ENCODE measurements at places on chromosomes 7 and 10.

DNA sequence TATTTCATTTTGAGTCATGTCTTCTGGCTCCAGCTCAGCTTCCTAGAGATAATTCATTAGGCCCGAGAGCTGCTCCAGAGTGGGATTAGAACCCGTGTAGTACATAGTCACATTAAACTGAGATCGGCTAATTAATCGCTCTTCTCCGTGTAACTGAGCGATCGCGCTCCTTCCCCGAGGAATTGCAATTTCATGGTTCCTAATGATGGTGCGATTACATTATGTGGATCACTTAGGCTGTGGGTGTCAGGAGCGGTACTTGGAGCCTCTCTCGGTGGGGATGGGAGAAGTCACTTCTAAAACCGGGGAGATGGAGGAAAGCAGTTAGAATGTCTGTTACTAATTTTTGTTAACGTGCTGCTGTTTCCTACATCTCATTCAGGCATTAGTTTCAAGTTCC, 123.0 kb upstream of the TCF7L2 start:
- DNase-seq = no peak

- DNase-seq = no peak
Measured at GRCh38 chr10:58424176-58424575, 39.0 kb downstream of the TFAM start.

- no peak for DNase-seq
Measured at GRCh38 chr10:95245425-95246055, 45.3 kb downstream of the PDLIM1 start.

DNA sequence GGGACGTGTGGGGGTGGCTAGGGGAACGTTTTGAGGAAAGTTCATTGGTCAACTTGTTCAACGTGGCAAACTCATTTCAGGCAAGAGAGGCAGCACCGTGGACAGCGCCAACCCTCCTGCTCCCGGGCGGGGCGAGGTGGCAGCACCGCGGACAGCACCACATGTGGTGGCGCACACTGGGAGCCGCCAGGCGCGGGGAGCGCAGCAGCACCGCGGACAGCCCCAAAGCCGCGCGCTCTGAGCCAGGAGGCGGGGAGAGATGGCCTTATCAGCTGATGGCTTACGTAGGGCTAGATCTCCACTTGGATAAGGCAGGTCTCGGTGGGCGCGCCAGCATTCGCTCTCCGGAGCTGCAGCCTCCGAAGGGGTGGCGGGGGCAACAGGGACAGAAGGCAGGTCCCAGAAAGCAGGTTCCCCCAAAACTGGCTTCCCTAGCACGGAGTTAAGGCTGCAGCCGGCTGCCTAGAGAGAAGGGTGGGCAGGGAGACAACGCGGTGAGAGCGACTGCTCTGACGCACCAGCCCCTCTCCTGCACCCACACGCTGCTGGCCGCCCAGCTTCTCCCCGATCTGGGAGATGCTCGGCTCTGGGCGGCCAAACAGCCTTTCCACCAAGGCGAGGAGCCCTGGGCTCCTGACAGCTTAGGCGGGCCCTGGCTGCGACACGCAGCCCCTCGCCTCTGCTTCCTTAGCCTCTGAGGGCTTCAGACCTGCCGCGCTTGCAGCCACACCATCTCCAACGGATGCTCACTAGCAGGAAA, at the start of gene HTR5A:
HTR5A (plus strand) TSS at position 333 of the 760 bp plus-strand sequence. CDS start 576 bp downstream, outside the sequence.
- peak; percentile 90 for DNase-seq

GRCh38 chr7:84194484-84195271, at the start of gene SEMA3A:
TSS of gene SEMA3A (minus strand) at chr7:84194789. CDS start at chr7:84194586, 203 bp downstream.
- DNase-seq = peak; percentile 28

DNA sequence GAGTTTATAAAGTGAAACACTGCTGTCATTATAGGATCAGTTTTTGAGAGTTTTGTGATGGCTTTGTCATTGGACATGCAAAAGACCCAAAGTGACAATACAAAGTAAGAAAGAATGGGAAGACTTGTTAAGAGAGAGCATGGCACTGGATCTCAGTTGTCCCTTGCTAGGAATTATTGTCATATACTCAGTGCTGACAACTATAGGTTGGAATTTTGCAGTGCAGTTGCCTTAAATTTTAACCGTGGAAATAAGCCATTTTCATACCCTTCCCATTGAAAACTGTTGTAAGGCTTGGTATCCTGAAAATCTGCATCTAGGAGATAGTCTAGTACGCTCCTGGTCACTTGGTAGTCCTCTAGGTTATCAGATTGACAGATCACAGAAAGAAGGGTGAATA, 1156.7 kb downstream of the GATA3 start:
- no peak for DNase-seq

GRCh38 chr10:31687663-31688482, 240.8 kb downstream of the ARHGAP12 start:
- DNase-seq = no peak

GRCh38 chr10:127802531-127803095, 65.6 kb downstream of the FOXI2 start:
- no peak for DNase-seq

GRCh38 chr10:19783721-19784120, 32.5 kb upstream of the PLXDC2 start:
- DNase-seq = no peak

DNA sequence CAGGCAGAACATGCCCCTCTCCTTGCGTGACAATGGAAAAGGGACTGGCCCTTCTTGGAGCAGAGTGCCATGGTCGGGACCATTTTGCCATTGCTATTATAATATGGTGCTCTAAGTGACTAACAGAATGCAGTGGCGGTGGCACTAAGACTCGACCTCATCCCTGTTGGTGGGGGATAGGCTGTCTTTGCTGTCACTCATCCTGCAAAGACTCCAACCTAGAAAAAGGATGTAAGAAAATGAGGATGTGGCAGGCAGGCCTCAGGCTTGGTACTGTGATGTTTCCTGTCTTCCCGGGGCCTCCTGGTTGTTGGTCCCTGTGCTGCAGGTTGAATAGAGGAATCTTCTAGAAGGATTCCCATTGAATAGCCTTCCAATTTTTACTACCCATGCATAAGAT, 18.6 kb downstream of the BLNK start:
- no peak for DNase-seq

- peak; percentile 37 for DNase-seq
Measured at GRCh38 chr7:153193144-153193595, 433.6 kb downstream of the ACTR3B start.

GRCh38 chr10:79328737-79329504, 18.3 kb upstream of the PPIF start:
- no peak for DNase-seq

DNA sequence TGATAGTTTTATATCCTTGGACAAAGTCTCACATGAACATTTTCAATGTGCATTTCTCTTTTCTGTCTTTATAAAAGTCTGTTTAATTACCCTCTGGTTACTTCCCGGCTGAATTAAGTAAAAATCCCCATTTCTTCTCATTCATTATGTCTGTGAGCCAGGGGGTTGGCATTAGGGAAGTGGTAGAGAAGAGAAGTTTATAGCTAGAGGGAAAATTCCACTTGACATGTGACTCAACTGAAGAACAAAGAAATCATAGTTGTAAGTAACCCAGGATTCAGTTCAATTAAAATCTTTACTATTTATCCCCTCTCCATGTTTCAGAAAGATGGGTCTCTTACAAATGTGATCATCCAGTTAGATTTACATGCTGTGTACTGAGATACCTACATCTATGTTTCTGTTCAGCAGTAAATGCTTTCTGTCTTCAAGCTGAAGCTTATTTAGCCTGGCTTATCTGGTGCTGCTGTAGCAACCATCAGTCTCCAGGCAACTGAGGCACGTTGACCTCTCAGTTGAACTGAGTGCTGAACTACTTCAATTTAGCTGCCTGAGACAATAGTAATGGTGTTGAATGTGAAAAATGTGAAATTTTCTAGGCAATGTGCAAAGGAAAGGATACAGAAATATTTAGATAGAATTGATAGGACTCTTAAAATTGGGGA, 181.6 kb downstream of the MLLT10 start:
- DNase-seq = no peak

DNA sequence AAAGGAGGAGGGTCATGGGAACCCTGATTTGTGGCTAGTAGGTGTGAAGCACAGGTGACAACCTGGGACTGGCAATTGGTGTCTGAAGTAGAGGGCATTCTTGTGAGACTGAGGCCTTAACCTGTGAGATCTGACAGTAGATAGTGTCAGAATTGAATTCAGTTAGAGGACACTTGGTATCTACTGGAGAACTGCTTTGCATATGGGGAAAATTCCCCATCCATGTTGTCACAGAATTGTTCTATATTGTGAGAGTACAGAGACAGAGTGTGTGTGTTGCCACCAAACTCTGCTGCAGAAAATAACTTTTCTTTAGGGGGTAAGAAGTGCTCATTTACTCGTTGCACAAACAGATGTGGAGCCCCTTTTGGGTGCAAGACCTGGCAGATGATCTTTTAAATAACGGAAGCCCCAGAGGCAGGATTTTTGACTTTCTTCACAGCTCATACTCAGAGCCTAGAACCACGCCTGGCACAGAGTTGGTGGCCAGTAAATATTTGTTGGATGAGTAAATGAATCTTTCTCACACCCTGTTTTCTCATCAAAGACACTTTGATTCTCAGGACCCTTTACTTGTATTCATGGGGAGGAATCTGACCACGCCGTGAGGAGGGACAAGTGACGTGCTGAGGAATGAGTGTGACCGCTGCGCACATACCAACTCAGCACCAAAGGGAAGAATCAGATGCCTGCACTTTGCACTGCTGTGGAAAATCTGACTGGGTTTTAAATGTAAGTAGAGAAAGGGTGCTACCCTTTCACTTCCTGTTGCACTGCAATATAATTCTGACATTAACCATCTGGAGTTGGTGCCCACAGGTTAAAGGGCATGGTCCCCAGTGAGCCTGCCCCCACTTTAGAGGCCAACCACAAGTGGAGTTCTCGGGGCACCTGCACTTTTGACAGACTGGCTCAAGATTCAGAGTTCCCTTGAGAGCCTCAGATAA, 39.2 kb upstream of the SDHAF3 start:
- no peak for DNase-seq

GRCh38 chr7:117816727-117817126, 56.5 kb downstream of the CTTNBP2 start:
- no peak for DNase-seq

GRCh38 chr7:99617192-99617781, 541 bp downstream of the ZSCAN25 start:
- DNase-seq = no peak

DNA sequence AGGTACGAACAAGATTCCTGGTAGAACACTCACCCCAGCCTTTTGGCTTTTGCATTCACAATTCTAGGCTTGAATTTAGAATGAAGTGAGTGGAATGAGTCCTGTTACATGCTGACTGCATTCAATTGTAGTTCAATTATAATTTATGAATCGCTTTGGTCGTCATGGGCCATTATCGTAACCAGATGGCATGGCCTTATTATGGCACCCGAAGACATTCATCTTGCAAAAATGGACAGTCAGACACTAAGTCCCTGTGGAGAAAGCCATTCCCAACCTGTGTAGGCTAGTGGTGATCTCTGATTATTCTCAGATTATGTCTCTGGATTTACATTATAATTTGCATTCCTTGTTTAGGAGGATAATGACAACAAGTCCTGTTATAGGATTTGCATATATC, 292.4 kb upstream of the NPSR1 start:
- DNase-seq = no peak

DNA sequence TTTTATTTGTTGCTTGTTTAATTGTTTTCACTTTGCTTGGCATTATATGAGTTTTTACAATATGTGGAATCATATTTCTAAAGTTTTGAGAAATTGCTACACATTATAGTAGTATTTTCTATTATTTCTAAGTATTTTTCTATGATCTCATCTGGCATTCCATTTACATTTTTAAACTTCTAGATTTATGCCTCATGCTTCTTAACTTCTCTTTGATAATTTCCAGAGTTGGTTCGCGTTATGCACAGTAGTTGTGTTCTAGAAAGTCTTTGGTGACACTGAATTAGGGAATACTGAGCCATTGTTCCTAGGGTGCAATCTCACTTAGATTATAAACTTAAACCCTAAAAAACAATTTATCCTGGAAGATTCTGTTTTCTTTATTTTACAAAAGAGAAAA, 129.2 kb downstream of the GNAI1 start:
- no peak for DNase-seq

GRCh38 chr7:81150951-81151361, 232.1 kb upstream of the SEMA3C start:
- no peak for DNase-seq

DNA sequence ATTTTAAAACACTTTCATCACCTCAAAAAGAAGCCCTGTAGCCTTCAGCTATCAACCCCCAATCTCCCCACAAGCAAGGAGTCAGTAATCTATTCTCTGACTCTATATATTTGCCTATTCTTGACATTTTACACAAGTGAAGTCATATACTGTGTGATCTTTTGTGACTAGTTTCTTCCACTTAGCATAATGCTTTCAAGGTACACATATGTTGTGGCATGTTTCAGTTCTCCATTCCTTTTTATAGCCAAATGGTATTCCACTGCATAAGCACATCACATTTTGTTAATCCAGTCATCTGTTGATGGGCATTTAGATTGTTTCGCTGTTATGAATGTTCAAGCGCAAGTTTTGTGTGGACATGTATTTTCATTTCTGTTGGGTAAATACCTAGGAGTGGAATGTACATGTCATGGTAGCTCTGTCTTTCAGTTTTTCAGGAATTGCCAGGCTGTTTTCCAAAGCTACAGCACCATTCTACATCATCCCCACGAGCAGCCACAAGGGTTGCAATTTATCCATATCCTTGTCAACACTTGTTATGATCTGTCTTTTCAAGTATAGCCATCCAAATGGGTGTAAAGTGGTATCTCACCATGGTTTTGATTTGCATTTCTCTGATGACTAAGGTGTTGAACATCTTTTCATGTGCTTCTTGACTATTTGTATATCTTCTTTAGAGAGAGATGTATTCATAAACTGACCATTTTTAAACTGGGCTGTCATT, 405.6 kb downstream of the KCNMA1 start:
- no peak for DNase-seq

DNA sequence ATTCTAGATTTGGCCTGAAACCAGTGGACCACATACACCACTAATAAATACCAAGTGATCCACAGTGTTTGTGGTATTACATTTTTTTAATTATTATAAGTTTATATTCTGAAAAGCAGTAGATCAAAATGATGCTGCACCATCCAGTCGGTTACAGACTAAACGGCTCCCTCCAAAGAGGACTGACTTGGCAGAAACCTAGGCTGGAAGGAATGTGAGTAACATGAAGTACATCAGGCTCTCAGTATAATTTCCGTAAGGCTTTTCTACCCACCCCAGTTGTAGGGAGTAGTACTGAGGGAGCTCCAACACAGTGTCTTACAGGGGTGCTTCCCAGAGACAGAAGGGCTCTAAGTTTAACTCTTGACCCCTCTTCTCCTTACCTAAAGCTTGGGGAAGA, 119.5 kb downstream of the TRRAP start:
- no peak for DNase-seq

- DNase-seq = no peak
Measured at GRCh38 chr7:51054231-51054630, 262.4 kb downstream of the COBL start.

DNA sequence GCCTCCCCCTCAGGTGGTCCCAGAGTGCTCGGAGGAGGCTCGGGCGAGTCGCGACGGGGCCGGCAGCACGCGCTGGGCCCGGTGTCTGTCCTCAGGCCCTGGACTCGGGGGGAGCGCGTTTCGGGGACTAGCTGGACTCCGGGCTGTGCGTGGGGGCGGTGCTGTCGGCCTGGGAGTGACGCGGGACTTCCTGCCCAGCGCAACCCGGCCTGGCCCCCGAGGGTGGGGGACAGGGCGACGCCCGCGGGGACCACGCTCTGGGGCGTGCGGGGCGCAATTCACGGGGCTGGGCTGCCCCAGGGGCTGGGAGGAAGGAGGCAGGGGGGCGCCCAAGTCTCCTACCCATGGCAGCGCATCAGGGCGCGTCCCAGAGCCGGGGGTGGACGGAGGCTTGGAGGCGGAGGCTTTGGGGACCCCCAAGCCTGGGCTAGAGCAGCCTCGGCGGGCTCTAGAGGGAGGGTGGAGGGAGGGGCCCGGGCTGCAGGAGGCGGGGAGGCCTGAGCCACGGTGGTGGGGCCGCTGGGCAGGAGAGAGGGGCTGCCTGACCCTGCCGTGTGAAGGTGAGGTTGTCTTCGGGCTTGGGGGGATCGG, 2.3 kb upstream of the VENTX start:
- no peak for DNase-seq
